Suppressor macrophage (primary cell): ENCODE measurements at places on chromosomes 2 and 18.

GRCh38 chr18:6256521-6256920, 158.2 kb downstream of the L3MBTL4 start:
- DNase-seq = peak; percentile 85

- DNase-seq = peak; percentile 72
Measured at GRCh38 chr2:231483398-231484329, 19.4 kb upstream of the NCL start.

DNA sequence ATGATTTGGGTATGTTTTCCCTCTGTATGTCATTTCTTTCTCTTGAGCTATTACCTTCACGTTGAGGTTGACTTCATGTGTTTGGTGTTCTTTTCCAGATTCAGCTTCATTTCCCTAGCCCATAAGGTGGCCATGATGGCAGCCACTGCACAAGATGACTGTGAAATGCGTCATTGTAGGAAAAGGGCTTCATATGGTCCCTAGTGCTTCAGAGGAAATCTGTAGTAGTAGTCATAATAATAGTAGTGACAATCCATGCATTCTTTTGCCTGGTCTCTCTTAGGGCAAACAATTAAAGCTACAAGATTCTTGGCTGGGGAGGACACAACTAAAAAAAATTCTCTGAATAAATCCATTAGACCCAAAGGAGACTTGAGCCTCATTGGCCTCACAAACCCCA, 28.4 kb downstream of the AOX1 start:
- no peak for DNase-seq

DNA sequence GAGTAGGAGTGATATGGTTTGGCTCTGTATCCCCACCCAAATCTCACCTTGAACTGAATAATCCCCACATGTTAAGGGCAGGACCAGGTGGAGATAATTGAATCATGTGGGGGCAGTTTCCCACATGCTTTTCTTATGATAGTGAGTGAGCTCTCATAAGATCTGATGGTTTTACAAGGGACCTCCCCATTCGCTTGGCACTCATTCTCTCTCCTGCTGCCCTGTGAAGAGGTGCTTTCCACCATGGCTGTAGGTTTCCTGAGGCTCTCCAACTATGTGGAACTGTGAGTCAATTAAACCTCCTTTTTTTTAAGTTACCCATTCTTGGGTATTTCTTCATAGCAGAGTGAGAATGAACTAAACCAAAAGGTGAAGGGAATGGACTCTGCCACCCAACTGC, 207.5 kb downstream of the LOXHD1 start:
- no peak for DNase-seq

- no peak for DNase-seq
Measured at GRCh38 chr18:23144640-23145039, 9.4 kb downstream of the CABLES1 start.

GRCh38 chr18:63730773-63731172, 28.0 kb downstream of the SERPINB11 start:
- no peak for DNase-seq

- DNase-seq = no peak
Measured at GRCh38 chr2:101011152-101011551, 9.1 kb downstream of the RPL31 start.

- DNase-seq = no peak
Measured at GRCh38 chr2:28021898-28022297, 131.4 kb downstream of the BABAM2 start.

GRCh38 chr2:38182492-38183003, 106.6 kb upstream of the CYP1B1 start:
- DNase-seq = no peak

GRCh38 chr2:120845277-120845676, 109.6 kb downstream of the GLI2 start:
- no peak for DNase-seq

GRCh38 chr2:147460155-147460554, 384.7 kb upstream of the ACVR2A start:
- peak; percentile 73 for DNase-seq

GRCh38 chr18:48136051-48136826, 205.8 kb upstream of the SMAD2 start:
- peak; percentile 77 for DNase-seq
